ENCODE measurements at places on chromosomes 7 and 10. TPM values are rescaled to one million over a fixed set of nuclear protein-coding genes. Genes with fewer than 3 reads are reported as not detected.

GRCh38 chr7:137003566-137003965 is 135.1 kb downstream of the CHRM2 start:
- no peak for DNase-seq
- no peak overlapping the region for H3K4me3 ChIP-seq
- H3K27me3 ChIP-seq, result no peaks in the 10 kb centered on the region
- no peak overlapping the region for H3K27ac ChIP-seq

GRCh38 chr7:27339478-27339877 is 96.9 kb downstream of the EVX1 start:
- H3K27ac ChIP-seq, result no peak overlapping the region
- DNase-seq, result no peak
- H3K36me3 ChIP-seq, result no peaks in the 10 kb centered on the region
- H3K4me1 ChIP-seq, result no peaks in the 10 kb centered on the region
- H3K27me3 ChIP-seq, result no peaks in the 10 kb centered on the region
- H3K4me3 ChIP-seq, result no peak overlapping the region

Gene CPEB3
- 11.4 TPM for total RNA-seq

DNA sequence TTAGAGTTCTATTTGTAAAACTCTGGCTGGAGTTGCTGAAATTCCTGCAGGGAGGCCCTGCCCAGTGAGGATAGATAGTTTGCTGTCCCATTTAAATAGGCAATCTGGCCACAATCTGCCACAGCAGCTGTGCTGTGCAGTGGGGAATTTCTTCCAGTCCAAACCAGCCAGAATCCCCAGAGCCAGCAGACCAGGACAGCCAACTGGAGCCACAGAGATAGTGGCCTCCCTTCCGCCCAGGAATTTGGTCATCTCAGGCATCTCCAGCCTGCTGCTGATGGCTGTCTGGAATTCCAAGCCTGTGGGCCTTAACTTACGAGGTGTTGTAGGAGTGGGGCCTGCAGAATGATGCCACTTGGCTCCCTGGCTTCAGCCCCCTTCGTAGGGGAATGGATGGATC is 643.4 kb downstream of the DNAJB9 start:
- no peak overlapping the region for H3K27ac ChIP-seq
- no peaks in the 10 kb centered on the region for H3K4me1 ChIP-seq
- no peaks in the 10 kb centered on the region for H3K36me3 ChIP-seq
- no peak overlapping the region for H3K4me3 ChIP-seq
- no peak for DNase-seq

GRCh38 chr7:101722247-101722646 is 93.2 kb upstream of the MYL10 start:
- H3K4me3 ChIP-seq, result no peak overlapping the region
- no peak overlapping the region for H3K27ac ChIP-seq
- DNase-seq, result no peak
- H3K36me3 ChIP-seq, result no peaks in the 10 kb centered on the region
- H3K27me3 ChIP-seq, result no peaks in the 10 kb centered on the region

GRCh38 chr7:46028246-46028645 is 107.2 kb upstream of the IGFBP3 start:
- no peak overlapping the region for H3K27ac ChIP-seq
- DNase-seq, result no peak
- H3K27me3 ChIP-seq, result no peaks in the 10 kb centered on the region
- H3K4me3 ChIP-seq, result no peak overlapping the region

DNA sequence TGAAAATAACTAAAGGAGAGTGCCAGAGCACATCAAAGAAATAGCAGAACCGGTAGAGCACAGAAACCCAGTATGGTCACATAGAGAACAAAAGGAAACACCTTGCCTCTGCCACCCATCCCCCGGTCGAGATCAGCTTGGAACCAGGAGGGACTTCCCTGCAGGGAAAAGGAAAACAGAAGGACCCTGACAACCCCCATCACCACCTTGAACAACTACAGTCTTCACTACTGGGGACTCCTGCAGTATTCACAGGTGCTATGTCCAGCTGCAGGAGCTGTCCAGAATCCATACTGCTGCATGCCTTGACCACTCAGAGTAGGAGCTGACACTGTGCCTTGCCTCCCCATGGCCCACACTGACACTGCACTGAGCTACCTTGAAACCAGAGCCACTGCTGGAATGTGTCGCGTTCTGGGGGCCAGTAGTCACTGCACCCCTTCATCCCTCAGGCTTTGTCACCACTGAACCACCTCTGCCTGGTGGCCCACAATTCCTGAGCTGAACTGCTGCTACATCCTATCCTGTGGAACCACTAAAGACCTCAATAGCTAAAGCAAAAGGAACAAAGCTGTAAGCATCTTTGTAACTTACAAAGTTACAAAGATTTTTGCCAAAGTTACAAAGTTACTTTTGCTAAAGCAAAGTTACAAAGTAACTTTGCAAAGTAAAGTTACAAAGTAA is 66.8 kb downstream of the TRIL start:
- DNase-seq, result no peak
- H3K36me3 ChIP-seq, result no peaks in the 10 kb centered on the region
- no peak overlapping the region for H3K27ac ChIP-seq
- H3K27me3 ChIP-seq, result peaks cover 4% of the 10 kb centered on the region

Gene PRPS1L1
- not detected for total RNA-seq

DNA sequence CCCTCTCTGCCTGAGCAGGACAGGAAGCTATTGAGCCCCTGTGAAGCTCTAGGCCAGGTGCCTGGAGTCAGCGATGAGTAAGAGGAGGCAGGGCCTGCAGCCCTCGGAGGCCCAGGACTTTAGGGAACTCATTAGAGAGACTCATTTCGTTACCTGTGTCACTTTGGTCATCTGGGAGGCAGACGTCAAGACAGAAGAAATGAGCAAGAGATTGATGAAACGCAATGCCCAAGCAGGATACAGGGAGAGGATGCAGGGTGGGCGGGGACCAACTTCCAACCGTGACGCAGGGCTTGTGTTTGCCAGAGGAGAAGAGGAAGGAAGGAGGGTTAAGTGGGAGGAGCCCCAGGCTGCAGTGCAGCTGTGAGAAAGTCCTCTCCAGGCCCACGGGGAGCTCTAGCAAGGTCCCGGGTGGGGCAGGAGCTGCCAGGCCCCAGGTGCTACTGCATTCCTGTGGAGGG is 26.4 kb upstream of the GNA12 start:
- peaks cover 10% of the 10 kb centered on the region for H3K4me1 ChIP-seq
- H3K27me3 ChIP-seq, result no peaks in the 10 kb centered on the region
- no peak overlapping the region for H3K27ac ChIP-seq
- H3K4me3 ChIP-seq, result peak overlapping the region; percentile 9

DNA sequence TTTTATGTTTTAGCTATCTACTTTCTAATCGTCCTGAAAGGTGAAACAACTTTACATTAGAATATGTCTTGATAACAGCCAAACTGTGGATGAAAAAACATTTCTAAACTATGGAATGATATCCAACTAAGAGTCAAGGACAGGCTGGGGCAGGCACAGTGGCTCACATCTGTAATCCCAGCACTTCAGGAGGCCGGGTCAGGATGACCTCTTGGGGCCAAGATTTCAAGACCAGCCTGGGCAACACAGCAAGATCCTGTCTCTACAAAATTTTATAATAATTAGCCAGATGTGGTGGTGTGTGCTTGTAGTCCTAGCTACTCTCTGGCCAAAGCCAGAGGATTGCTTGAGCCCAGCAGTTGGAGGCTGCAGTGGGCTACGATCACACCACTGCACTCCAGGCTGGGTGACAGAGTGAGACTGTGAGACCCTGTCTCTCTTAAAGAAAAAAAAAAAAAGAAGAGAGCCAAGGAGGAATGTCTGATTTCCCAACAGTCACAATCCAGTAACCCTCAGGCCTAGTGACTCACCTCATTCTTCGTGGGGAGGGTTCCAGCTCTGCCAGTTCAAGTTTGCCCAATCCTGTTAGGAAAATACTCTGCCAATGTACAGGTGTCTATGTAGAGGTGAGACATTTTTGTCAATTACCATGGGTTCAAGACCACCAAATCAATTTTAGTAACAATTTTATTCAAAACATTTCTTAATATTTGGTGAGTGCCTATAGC is 14.6 kb upstream of the FZD1 start:
- no peak overlapping the region for H3K27ac ChIP-seq
- no peaks in the 10 kb centered on the region for H3K27me3 ChIP-seq
- no peak for DNase-seq
- H3K4me3 ChIP-seq, result no peak overlapping the region

GRCh38 chr10:114427124-114427852 is 23.0 kb upstream of the AFAP1L2 start:
- no peaks in the 10 kb centered on the region for H3K27me3 ChIP-seq
- no peak overlapping the region for H3K4me3 ChIP-seq
- peak overlapping the region; percentile 53 for H3K27ac ChIP-seq

GRCh38 chr10:5608608-5609220 is 57.7 kb downstream of the ASB13 start:
- H3K36me3 ChIP-seq, result no peaks in the 10 kb centered on the region
- H3K4me1 ChIP-seq, result peaks cover 7% of the 10 kb centered on the region
- H3K27me3 ChIP-seq, result no peaks in the 10 kb centered on the region
- H3K27ac ChIP-seq, result no peak overlapping the region

Gene VIPR2
- total RNA-seq, result 0.22 TPM

Gene CRTAC1
- 18.9 TPM for total RNA-seq
